ENCODE measurements at places on chromosomes 6 and 20. TPM values are rescaled to one million over a fixed set of nuclear protein-coding genes. Genes with fewer than 3 reads are reported as not detected.

The CRISP2 gene
- not detected for total RNA-seq

The HLA-DQB1 gene
- 18.2 TPM for total RNA-seq

The KIF25 gene
- total RNA-seq, result not detected

GRCh38 chr6:165745492-165745891, 82.5 kb upstream of the PDE10A start:
- H3K27ac ChIP-seq, result no peak overlapping the region
- no peak overlapping the region for H3K4me3 ChIP-seq
- no peak for DNase-seq
- no peaks in the 10 kb centered on the region for H3K27me3 ChIP-seq
- no peaks in the 10 kb centered on the region for H3K4me1 ChIP-seq
